ENCODE measurements at places on chromosomes 16 and 17.
A peak's percentile ranks its signal among the peaks of the same experiment; 100 is the strongest.

- DNase-seq = no peak
Measured at GRCh38 chr16:9128346-9129342, 37.2 kb downstream of the HAPSTR1 start.

DNA sequence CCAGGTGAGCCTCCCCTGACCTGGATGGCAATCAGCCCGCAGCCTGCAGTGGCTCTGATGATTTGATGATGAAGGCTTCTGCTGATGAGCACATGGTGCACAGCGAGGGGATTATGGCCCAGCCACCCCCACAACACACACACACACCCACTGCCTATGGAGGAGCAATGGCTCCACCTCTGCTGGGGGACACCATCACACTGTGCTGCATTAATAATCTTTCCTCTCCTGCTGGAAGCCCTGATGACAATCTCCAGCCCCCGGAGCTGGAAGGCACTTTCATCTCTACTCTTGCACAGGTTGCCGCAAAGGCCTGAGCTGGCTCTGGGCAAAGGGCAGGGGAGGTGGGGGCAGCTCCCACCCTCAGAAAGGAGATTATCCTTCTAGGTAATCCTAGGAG, 79.9 kb downstream of the PLXDC1 start:
- DNase-seq = no peak

GRCh38 chr16:68737730-68738629, 888 bp downstream of the CDH1 start:
- DNase-seq = no peak

- no peak for DNase-seq
Measured at GRCh38 chr16:56415875-56416274, 9.5 kb downstream of the AMFR start.

DNA sequence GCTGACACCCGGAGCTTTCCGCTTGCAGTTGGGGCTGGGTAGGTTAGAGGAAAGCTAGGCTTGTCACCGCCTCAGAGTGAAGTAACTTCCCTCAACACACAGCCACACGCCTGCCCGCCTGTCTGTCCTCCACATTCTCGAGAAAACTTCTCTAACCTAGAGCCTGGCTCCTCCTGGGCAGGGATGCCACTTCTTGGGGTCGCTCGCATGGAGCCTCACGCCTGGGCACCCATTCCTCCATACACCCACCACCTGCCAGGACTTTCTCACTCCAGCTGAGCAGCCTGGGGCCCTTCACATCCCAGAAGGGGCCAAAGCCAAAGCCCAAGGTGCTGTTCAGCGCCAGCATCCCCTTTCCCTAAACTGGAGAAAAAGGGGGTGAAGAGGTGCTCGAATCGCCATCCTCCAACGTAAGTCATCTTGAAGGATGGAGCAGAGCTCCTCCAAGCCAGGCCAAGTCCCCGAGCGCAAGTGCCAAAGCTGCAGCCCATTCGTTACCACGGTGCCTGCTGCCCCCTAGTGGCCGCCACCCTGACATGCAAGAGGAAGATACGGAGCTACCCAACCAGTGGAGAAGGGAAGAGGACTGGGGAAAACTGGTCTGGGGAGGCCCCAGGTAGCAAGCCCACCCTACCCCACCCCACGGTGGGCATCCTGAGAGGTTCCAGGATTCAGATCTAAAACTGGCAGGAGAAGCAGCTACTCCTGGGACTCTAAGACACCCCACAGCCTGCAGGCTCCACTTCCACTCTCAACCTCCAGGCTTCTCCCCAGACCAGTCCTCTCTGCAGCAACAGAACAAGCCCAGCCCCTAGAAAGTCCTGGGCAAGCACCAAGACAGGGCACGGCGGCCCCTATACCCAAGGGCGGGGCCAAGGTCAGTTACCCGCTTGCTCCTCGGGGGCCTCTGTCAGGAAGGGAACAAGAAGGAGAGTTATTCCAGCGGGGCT, 63.1 kb downstream of the MYO18A start:
- DNase-seq = peak; percentile 87

DNA sequence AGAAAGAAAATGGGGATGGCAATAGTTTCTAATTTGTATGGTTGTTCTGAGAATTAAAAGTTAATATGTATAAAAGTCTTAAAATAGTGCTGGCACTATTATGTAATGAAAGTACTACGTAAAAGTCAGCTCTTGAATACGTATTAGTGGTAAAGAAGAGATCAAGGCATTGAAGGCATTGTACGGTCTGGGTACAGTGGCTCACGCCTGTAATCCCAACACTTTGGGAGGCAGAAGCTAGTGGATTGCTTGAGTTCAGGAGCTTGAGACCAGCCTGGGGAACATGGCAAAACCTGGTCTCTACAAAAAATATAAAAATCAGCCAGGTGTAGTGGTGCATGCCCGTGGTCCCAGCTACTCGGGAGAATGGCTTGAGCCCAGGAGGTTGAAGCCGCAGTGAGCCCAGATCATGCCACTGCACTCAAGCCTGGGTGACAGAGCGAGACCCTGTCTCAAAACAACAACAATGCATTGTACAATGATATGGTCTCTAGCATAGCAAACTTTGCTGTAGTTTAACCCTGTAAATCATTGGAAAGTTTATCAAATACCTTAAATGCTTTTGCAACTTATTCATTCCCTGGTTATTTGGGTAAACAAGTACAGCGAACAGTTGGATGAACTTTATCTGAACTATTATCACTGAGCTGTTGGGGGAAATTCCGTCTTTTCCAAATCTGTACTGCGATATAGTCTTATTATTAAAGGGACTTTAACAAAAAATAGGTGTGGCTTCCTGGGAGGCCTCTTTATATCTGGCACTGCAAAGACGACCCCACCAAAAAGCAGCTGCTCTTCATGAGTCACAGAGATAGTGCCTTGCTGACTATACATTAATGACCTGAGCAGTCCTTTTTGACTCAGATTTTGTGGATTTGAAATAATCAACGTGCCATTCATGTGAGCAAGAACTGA, 73.6 kb downstream of the GPRC5B start:
- DNase-seq = no peak

DNA sequence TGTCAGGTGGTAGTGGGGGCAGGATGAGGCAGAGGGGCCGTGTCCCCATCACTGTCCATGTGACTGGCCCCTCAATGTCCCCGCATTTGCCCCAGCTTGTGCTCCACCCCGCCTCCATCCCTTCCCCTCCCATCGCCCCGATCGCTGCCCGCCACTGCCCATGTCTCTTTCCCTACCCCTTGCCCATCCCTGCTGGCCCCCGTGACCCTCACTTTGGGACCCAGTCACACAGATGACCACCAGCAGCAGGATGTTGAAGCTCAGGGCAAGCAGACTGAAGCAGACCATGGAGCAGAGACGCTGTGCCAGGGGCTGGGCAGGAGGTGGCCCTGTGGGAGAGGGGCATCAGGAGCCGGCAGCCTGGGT, 6.1 kb downstream of the ASGR2 start:
- no peak for DNase-seq

- no peak for DNase-seq
Measured at GRCh38 chr17:54956791-54957190, 11.7 kb downstream of the COX11 start.

- no peak for DNase-seq
Measured at GRCh38 chr16:90046971-90047713, 27.9 kb upstream of the DBNDD1 start.

- DNase-seq = no peak
Measured at GRCh38 chr17:48502901-48503300, 27.9 kb downstream of the HOXB1 start.

- no peak for DNase-seq
Measured at GRCh38 chr17:76537578-76538280, at the start of gene CYGB. Gene CYGB (minus strand): TSS chr17:76537709. CDS start chr17:76537542, 167 bp downstream.

- DNase-seq = no peak
Measured at GRCh38 chr16:56337131-56337857, 88.1 kb downstream of the AMFR start.

GRCh38 chr17:82339634-82340580, 6.3 kb upstream of the SECTM1 start:
- no peak for DNase-seq

- no peak for DNase-seq
Measured at GRCh38 chr16:67197704-67198103, 1.2 kb upstream of the ELMO3 start.

GRCh38 chr17:15947271-15947670, 2.3 kb downstream of the ADORA2B start:
- no peak for DNase-seq

GRCh38 chr16:82017911-82018568, 6.8 kb upstream of the SDR42E1 start:
- DNase-seq = no peak

GRCh38 chr17:21297597-21297996, 13.1 kb downstream of the MAP2K3 start:
- no peak for DNase-seq

- no peak for DNase-seq
Measured at GRCh38 chr16:75798714-75799113, 72.4 kb upstream of the CPHXL start.

DNA sequence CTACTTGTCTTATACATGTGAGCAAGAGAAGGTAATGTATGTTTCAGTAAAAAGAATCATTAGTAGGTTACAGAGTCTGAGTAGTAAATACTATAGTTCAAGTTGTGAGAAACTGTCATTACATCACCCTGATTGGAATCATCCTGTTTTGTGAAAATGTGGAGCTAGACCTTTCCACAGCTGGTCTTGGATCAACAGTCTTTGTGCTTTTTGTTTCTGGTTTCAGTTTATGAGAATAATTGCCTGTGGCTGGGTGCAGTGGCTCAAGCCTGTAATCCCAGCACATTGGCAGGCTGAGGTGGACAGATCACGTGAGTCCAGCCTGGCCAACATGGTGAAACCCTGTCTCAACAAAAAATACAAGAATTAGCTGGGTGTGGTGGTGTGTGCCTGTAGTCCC, 19.7 kb upstream of the SHISA9 start:
- DNase-seq = no peak

DNA sequence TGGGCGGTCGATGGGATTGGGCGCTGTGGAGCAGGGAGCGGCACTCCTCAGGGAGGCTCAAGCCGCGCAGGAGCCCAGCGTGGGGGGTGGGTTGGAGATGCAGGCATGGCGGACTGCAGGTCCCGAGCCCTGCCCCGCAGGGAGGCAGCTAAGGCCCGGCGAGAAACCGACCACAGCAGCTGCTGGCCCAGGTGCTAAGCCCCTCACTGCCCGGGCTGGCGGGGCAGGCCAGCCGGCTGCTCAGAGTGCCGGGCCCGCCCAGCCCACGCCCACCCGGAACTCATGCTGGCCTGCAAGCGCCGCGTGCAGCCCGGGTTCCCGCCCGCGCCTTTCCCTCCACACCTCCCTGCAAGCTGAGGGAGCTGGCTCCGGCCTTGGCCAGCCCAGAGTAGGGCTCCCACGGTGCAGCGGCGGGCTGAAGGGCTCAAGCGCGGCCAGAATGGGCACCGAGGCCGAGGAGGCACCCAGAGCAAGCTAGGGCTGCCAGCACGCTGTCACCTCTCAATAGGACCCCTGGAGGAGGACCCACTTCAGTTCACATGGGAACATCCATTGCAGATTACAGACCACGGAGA, 20.5 kb upstream of the METTL16 start:
- DNase-seq = no peak

- no peak for DNase-seq
Measured at GRCh38 chr17:4427505-4427904, 6.2 kb upstream of the SPNS3 start.

DNA sequence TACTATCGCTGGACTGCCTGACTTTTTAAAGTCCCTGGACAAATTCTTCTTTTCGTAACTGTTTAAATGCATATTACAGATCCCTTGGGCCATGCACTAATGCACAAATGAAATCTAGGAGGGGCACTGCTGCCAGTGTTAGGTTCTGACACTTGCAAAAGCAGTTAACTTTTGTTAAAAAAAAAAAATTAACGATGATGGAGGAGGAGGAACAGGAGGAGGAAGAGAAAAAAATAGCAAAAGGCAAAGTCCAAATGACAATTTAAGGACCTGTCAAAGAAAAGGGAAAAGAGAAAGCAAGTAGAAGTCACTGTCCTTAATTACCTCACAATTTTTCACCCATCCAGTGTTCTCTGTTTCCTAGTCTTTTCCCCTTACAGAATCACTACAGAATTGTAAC, 97.8 kb upstream of the CORO6 start:
- DNase-seq = no peak

DNA sequence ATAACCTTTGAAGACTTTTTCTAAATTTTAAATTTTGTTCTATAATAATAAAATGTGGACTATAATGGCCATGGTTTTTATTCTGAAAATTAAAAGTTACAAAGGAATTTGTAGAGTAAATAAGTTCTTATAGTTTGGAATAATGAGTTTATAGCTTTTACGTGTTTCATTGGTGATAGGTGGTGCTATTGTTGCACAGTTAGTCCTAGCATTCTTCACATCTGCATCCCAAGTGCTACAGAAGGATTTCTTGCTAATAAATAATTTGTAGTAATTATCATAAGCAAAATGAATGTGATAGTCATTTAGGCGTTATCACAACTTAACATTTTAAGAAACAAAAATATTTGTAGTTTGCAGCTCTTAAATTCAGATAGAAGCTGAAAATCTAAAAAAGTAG, 67.9 kb downstream of the BCAS3 start:
- DNase-seq = no peak

DNA sequence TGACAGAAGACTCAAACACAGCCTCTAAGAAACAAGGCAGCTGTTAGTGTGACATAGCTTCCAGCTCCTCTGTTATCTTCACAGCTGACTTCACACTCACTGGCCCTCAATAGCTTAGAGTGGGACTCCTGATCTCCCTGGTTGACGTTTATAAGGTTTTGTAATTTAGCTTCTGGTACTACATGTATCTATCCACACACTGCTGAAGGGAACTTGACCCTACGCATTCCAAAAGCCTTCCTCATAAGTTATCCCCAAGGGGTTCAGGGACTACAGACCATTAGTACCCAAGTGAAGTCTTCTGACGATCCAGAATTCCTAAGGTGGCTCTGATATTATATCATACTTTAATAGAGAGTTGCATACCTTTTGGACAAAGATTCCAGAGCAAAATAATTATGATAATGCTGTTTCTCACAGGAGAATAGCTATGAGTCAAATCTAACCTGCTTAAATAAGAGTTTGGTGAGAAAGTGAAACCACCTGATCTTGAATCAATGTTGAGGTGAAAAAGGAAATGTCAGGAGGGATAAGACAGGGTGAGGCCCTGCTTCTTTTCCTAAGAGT, 14.5 kb downstream of the ACACA start:
- DNase-seq = no peak

DNA sequence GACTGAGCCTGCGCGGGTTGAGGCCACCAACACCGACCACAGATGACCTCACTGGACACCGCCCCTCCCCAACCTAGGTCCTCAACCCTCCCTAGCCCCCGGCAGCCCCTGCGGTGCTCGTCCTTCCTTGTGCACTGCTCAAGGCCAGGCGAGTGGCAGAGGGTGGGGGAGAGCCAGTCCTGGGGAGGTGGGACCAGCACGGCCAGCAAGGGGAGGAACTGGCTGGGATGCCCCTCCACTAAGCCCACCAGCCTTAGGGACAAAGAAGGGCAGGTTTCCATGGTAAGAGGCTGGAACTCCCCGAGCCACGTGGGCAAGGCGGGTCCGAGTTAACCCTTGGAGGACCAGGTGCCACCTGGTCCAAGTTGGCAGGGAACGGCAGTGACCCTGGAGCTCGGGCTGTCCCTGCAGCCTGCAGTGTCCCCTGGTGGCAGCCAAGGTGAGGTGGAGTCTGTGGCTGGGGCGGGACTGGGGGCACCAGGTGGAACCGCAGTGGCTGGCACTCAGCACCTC, 9.2 kb downstream of the FSCN2 start:
- no peak for DNase-seq
